ENCODE measurements at places on chromosomes 6 and 20. TPM values are rescaled to one million over a fixed set of nuclear protein-coding genes. Genes with fewer than 3 reads are reported as not detected.

DNA sequence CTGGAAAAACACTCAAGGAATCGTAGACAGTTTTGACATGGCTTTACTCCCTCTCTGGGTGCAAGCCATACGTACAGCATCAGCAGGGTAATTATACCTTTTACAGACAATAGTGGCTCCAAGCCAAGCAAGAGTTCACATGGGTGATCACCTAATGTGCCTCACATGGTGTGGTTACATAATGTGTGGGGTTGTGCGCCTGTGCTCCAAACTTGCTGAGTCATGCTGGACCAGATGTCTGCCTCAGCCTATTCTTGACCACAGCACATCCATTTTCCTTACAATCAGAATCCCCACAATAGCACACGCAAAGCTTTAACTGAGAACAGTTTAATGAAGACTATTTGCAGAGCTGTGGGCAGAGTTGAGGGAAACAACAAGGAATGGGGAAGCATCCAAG is 74.5 kb downstream of the ALDH8A1 start:
- DNase-seq: peak; percentile 46

- no peak for DNase-seq
Observed at GRCh38 chr20:47688385-47689381, 96.6 kb downstream of the SULF2 start.

GRCh38 chr20:38536310-38536709 is 44.7 kb upstream of the ADIG start:
- peak; percentile 15 for DNase-seq

DNA sequence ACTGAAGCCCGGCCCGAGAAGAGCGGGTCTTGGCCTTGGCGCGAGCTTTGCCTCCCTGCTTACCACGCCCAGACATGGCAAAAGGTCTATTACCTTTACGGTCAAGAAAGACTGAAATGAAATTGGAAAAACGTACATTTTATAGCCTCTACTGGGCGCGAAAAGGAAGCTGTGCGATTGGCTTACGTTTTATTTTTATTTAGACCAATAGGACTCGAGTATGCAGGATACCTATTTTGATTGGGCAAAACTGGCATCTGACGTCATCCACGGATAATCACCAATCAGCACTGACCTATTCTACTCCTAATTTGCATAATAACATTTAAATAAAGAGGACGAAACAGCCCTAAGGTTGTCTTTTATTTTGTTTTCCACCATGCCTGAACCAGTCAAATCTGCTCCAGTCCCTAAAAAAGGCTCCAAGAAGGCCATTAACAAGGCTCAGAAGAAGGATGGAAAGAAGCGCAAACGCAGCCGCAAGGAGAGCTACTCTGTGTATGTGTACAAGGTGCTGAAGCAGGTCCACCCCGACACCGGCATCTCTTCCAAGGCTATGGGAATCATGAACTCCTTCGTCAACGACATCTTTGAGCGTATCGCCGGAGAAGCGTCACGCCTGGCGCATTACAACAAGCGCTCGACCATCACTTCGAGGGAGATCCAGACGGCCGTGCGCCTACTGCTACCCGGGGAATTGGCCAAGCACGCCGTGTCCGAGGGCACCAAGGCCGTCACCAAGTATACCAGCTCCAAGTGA is 97.4 kb downstream of the OR2B2 start:
- DNase-seq: peak; percentile 98

DNA sequence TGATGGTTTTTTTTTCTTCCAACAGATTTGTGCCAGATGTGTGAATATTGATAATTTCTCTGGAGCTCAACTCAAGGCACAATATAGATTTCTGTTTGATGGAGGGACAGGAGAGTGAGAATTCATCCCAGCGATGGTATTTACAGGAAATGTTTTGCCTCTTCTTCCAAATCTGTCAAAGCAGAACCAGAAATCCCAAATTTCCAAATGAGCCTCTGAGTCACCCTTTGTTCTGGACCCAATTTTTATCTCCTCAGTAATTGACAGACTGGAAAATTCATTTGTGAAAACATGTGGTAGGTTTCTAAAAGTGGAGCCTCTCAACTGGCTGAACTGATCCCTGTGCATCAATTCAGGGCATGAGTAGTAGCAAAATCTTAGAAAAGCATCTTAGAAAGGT is 223.2 kb upstream of the TSHZ2 start:
- peak; percentile 5 for DNase-seq

ZNF311 gene
- total RNA-seq: 1.3 TPM

REPS1 gene
- total RNA-seq: 42.6 TPM
